Activated CD4-positive, alpha-beta T cell treated with anti-CD3 and anti-CD28 coated beads, Interleukin-2, amount 50 U/mL, for 16 hours (primary cell): ENCODE measurements at places on chromosomes 5 and 9.

DNA sequence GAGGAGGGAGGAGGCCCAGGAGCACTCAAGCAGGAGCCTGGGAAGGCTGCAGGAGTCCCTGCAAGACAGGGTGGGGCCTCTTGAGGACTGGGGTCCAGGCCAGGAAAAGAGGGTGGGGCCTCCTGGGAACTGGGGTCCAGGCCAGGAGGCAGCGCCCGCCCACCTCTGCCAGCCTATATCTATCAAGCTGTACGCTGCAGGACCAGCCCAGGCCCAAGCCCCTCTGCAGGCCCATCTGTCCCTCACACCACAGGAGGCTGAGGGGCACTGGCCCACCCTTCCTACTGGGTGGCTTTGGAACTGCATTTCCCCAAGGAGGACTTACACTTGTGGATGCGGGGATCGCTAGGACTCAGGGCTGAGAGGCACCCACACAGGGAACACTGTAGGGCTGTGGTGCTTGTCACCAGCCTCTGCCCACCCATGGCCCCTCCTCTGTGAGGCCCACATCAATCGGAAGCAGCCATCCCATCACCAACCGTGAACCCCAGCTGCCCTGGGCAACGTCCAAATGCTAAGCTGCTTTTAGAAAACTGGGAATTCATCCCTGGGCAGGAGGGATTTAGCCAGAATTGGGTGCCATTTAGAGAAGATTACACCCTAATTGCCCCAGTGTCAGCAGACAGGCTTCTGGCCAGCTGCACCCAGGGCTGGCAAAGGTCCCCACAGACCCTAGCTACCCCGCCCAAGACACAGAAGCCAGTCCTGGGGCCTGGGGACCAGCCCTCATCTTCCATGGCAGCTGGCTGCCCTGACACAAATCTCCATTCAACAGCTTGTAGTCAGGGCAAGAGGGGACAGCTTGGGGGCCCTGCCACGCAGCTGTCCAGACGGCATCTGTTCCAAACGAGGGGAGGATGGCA, 15.3 kb downstream of the BICD2 start:
- DNase-seq: no peak

DNA sequence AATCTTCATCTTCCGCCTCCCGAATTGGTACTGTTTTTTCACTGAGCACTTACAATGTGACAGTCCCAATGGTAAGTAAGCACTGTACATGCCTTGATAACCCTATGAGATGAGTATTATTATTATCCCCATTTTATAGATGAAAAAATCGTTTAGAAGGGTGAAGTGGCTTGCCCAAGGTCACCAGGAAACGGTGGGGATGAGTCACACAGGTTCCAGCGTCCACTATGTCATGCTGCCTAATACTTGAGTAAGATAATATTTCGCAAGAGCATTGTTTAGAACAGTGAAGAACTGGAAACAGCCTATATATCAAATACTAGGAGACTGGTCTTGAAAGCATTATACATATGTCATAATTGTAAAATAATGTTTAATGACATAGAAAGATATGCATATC, 12.9 kb downstream of the HAND1 start:
- DNase-seq: no peak

- no peak for DNase-seq
These were observed 286.6 kb downstream of the CRB2 start for GRCh38 chr9:123642291-123643278.

- DNase-seq: no peak
These were observed 164.1 kb downstream of the HSD17B3 start for GRCh38 chr9:96137671-96138429.
